ENCODE measurements at places on chromosomes 7 and 10.
A peak's percentile ranks its signal among the peaks of the same experiment; 100 is the strongest.

DNA sequence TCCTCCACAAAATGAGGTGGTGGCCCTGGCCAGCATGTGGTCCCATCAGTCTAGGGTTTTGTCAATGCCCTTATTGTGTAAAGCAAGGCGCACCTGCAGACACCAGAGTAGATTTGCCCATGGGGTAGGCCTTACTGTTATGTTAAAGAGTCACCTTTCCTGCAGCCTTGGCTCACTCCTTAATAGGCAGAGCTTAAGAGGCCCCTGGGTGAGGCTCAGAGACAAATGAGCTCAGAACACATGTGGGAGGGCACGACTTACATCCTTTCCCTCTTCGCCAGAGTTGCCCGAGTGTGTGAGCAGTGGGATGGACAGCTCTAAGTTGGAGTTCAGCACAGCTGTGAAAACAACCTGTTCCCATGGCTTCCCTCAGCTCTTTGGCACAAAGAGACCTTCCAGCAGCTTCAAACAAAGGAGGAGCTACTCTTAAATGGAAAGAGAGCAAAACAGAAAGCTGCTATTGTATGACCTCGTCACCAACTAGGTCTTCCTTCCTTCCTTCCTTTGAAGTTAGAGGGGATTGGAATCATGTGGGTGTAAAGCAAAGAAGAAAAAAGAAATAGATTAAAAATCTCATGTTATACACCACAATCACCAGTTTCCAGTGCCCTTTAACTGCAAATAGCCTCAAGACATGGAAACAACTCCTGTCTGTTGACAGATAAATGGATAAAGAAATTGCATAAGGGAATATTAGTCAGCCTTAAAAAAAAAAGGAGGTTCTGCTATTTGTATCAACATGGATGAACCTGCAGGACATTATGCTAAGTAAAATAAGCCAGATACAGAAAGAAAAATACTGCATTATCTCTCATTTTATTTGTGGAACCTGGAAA, 11.9 kb upstream of the XPNPEP1 start:
- no peak for DNase-seq

- no peak for DNase-seq
Observed at GRCh38 chr10:89078724-89079672, 88.4 kb downstream of the FAS start.

DNA sequence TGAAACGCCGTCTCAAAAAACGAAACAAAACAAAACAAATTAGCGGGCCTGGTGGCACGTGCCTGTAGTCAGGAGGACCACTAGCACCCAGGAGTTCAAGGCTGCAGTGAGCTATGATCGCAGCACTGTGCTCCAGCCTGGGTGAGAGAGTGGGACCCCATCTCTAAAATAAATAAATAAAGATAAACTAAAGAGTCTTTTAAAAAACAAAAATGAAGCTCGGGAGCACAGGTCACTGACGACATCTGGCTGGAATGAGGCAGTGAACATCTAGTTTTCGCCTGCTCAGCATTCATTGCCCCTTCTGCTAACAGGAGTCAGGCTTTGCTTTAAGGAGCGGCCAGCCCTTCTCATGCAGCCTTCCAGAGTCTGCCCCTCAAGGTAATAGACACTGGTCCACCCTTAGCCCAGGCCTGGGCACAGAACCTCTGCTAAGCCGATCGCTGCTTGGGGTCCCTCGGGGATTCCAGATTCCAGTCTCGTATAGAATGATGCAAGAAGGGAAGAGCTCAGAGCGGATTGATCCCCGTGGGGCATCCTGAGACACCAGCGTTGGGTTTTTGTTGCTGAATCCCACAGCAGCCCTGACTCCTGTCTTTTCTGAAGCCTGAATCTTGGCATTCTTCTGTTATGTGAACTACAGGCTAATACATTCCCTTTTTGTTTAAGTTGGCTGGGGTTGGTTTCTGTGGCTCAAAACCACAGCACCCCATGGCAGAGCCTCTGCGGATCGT, 14.2 kb upstream of the FOXK1 start:
- DNase-seq: no peak

GRCh38 chr7:112173568-112173905, 32.7 kb downstream of the DOCK4 start:
- no peak for DNase-seq

DNA sequence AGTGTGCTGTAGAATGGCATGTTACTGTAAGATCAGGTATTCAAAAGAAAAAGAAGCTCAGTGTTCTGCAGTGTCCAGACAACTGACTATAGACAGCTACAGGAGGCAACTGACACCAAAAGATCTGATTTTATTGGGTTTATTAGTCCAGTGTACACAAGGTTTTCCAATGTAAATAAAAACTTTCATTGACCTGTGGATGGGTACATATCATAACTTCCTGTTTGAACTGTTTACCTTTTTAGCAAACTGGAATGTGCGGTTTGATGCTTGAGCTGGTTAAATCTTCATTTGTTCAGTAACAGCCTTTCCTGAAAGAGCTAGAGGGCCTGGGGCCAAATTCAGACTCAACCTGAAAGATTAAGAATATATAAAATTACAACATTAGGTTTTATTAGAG, 172.6 kb upstream of the SP8 start:
- no peak for DNase-seq

DNA sequence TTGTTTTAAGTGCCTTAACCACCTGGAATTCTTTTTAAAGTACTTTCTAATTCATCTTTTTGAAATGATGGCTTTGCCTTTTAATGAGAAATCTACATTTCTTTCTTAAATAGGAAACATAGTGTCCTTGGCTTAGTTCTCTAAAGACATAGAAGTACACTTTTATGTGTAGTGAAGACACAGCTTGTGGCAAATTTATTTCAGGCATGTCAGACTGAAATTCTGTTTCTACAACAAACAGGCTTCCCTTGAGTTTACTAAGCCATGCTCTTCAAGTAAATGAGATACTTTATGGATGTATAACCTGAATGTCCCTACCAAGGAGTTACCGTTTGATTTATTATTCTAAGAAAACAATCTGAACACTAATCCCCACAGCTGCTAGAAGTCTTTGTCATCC, 136.9 kb upstream of the MAGI2 start:
- no peak for DNase-seq

- no peak for DNase-seq
Observed at GRCh38 chr10:70551971-70552422, 50.5 kb downstream of the PRF1 start.

GRCh38 chr10:19832699-19833098, 16.5 kb downstream of the PLXDC2 start:
- peak; percentile 72 for DNase-seq

GRCh38 chr10:72649291-72649690, 23.4 kb upstream of the MICU1 start:
- DNase-seq: peak; percentile 62

DNA sequence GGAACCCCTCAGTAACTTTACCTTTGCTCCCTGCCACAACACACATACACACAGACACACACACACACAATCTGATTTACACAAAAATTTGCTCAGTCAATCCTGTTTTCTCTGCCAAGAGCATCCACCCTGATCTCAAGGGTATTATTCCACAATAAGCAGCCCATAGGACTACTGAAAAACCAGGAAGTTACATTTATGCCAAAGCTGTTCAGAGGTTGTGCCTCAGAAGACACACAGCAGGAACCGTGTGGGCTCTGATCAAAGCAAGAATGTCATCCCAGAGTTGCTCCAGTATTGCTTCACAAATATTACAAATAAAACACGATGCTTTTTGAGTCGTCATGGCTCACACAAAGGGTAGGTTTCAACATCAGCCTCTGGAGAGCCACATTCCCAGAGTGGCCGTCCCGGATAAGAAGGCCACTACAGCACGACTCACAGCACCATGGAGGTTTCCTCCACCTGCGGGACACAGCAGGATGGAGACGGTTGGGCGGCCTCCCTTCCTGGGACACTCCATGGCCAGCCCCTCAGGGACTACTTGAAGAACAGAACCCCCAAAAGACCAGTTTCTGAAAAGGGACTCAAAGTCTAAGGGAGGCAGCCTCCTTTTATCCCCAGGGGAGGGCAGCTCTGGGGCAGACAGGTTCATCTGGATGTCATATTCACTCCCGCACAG, 1.6 kb downstream of the AIFM2 start:
- peak; percentile 74 for DNase-seq

DNA sequence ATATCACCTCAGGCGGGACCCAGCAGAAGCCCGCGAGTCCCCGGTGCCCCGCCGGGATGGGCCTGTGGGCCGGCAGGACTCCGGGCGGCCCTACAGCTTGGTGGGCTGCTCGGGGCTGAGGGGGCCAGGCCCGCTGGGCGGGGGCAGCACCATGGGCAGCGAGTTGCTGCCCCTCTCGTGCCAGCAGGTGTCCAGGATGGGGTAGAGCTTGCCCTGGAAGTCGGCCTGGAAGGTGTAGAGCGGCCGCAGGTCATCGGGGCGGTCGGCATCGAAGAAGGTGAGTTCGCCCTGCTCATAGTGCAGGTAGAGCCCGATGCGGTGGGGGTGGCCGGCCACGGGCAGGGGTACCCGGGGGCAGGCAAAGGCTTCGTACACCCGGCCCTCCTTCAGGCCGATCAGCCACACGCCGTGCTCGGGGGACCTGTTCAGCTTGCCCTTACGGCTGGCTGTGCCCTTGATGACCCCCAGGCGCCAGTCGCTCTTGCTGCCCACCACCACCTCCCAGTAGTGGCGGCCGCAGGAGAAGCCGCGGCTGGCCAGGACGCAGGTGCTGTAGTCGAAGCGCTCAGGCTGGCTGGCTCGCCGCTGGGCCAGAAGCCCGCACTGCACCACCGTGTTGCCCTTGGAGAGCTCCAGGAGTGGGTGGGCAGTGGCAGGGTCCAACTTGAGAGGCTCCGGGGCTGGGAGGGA, 4.3 kb upstream of the NSUN5 start:
- no peak for DNase-seq

GRCh38 chr10:73218431-73219191, 28.4 kb downstream of the DNAJC9 start:
- peak; percentile 29 for DNase-seq

DNA sequence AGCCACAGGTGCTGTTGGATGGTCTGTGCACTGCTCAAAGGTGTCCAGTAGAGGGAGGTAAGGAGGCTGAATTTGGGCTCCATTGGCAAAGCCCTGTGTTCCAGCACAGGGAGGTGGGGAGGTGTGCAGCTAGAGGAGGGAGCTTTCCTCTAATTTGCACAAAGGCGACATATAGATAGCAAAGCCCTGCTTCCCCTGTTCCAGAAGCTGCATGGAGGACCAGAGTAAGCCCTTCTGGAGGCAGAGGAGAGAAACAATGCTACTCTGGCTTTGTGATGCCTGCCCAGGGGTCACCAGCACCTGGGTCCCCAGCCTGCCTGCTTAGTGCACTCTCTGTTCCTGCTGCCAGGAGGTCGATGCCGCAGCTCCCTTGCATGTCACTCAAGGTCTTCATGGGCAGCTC, 3.4 kb upstream of the ARHGAP22 start:
- DNase-seq: peak; percentile 40

GRCh38 chr7:18313965-18314364, 181.6 kb upstream of the HDAC9 start:
- DNase-seq: no peak

DNA sequence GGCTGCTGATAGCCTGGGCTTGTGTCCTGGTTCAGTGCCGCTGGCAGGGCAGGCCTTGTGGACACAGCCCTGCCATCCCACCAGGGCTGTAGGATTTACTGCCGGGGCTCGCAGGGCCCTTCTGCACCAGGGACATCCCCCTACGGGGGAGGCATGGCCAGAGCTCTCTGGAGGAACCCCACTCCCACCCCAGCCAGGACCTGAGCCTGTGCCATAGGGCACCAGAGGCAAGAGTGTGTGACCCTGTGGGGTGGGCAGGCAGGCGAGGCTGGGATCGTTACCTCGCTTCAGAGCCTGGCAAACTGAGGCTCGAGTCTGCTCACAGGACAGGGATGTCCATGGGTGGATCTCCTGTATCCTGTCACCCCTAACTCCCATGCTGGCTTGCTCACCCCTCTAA, 2.6 kb downstream of the LDB3 start:
- no peak for DNase-seq

DNA sequence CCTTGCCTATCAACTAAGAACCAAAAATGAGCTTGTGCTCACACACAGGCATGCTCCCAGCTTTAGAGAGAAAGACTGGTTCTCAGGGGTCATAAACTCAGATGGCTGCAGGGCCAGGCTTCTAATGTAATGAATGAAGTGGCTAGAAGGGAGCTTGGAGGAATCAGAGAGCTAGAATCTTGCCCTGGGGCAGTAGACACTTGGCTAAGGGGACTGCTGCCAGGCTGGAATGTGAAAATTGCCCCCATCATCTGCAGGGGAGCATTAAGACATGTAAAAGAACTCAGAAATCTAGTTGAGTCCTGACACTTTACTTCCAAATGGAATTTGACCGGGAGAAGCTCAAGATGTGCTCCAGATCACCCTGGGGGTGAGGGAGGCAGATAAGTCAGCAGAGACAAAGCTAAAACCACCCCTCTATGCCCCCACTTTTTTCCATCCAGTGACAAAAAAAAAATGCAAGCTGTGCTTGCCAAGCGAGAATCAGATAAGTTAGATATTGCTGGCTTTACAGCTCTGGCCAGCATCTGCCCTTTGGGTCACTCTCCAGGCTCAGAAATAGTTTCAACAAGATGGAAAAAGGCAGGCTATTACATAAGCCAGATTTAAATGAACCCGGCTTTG, 2.3 kb upstream of the SLC16A9 start:
- no peak for DNase-seq

Data from inflammatory macrophage treated with lipopolysaccharide for 1 hour (primary cell).